ENCODE measurements at places on chromosomes 1 and 21.

- DNase-seq: no peak
Measured at GRCh38 chr1:156897078-156897825, 3.7 kb downstream of the PEAR1 start.

DNA sequence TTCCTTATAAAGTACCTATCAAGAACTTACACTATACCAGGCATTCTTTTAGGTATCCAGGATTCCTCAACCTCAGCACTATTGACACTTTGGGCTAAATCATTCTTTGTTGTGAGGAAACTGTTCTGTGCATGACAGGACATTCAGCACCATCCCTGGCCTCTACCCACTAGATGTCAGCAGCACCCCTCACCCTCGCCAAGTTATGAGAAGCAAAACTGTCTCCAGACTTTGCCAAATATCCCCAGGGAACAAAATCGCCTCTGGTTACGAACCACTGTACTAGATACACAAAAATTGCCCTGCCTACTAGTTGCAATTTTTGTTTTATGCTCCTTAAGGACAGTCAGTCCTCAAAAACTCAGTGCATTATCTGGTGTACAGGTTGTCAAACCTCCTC lies 35.7 kb downstream of the PALMD start:
- no peak for DNase-seq

DNA sequence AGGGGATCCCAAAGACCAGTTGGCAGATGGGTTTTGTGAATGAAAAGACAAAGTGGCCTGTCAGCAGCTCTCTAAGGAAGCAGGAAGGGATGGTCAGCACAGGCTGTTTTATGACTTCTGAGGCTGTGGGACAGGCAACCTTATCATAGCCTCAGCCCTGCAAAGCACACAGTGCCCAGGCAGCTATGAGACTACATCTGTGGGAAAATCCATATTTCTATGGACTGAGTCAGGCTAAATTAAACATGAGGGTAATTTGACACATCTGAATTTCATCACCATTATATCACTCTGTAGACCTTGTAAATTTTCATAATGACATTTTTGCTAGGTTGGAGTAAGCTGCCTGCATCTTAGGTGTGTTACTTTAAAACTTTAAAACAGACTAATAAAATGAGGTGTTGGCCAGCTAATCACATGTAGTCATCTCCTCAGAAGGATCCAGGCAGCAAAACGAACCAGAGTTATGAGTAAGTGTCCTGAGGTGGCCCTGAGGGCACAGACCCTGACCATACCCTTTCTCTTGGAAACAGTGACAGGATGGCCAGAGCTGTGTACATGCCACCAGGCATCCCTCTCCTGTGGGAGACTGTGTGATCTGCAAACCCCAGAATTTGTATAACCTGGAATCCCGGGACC lies 14.6 kb downstream of the NGF start:
- no peak for DNase-seq

- no peak for DNase-seq
Measured at GRCh38 chr1:178953538-178954324, 72.0 kb upstream of the FAM20B start.

- DNase-seq: no peak
Measured at GRCh38 chr21:16075649-16076282, 346.0 kb downstream of the USP25 start.

- DNase-seq: no peak
Measured at GRCh38 chr1:204591473-204592090, 75.4 kb downstream of the MDM4 start.

DNA sequence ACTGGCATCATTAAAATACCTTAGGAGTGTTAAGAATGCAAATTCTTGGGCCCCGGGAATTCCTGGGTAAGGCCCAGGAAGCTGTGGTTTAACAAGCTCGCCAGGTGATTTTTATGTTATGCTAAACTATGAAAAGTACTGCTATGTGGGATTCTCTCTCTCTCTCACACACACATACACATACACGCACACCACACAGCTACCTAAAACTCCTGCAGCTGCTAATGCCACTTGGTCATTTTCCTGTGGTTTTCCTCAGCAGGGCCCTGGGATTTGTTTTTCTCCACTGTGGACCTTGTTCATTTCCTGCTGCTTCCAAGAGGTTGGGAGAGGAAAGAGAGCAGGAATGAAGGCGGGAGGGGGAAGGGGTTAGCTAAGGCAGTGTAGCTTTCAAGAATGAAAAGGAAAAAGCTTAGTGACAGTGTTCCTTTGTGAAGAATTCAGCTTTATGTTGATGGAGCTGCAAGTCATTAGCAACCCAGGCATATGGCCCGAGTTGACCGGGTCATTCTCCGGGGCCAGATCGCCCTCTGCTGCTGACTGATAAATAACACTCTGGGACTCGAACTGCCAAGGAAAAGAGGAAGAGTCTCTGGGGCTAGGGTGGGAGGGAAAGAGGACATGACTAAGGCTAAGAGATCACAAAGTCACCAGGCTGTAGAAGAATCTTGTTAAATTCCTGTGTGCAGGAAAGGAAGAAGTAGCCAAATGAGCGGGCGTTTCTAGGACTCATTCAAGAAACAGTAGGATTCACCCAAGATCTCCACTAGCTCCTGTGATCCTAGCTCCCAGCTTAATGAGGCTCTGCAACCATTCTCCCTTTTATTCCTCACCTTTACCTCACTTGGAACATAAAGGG lies 30.5 kb upstream of the LRIG2 start:
- DNase-seq: no peak

GRCh38 chr1:154479764-154480421 lies 22.1 kb upstream of the TDRD10 start:
- DNase-seq: no peak

DNA sequence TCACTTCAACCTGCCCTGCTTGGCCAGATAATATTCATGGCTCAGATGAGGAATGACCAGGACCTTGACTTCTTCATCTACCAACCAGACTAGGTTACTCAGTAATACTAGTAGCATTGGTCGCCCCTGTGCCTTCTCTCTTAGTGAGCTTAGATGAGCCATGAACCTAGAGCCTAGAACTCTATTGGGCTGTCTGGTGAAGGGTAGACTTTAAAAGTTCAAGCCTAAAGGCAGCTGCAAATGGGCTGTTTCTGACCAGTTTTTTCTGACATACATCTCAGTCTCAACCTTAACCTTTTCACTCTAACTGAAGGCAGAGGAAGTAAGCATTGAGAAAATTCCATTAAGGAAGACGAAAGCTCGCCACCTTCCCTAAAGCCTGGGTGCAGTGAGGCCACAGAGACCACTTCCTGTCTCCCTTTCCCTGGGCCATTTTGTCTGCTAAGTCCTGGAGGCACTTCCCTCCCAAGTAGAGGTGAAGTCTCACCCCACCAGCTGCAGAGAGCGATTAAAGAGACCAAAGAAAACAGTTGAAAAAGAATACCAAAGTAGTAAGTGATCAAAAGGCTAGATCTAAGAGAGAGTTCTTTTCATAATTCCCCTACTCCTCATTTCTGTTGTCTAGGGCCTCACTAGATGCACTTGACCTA lies 53.3 kb downstream of the MTR start:
- no peak for DNase-seq

DNA sequence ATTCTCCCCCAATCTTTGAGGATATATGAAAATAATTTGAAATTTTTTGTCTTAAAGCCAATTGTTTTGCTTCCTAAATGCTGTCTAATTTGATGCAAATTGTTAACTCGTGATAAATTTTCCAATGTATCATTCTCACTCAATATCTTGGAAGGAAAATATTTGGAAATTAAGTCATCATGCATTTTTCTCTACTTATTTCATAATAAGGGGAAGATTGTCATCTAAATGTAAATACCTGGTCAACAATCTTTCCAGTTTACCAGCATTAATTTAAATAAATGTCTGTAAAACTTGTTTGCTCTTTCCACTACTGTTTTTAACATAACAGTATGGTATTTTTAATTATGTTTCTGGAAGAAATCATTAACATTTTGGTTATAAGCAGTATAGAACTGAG lies 78.3 kb upstream of the KCTD3 start:
- no peak for DNase-seq

- no peak for DNase-seq
Measured at GRCh38 chr1:62401034-62401760, 35.7 kb upstream of the USP1 start.

GRCh38 chr1:18643154-18644012 lies 12.7 kb downstream of the PAX7 start:
- DNase-seq: no peak

GRCh38 chr1:214842856-214843255 lies 239.7 kb upstream of the KCNK2 start:
- DNase-seq: no peak

DNA sequence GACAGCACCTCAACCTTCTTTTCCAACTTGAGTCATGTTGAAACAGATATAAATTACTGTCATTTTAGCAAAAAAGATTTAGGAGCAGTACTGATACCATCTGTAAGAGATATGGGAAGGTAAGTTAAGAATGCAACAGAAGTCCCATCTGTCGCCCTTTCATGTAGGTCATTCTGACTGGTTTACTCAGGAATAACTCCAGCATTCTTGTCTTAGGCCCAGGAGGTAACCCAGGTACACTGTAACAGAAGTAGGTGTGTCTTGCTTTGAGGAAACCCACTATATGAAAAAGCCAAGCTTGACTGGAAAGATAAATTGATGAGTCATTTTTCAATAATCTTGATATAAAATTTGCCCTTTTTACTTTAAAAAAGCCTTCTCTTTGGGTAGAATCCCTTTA lies 35.4 kb downstream of the PGM1 start:
- no peak for DNase-seq

DNA sequence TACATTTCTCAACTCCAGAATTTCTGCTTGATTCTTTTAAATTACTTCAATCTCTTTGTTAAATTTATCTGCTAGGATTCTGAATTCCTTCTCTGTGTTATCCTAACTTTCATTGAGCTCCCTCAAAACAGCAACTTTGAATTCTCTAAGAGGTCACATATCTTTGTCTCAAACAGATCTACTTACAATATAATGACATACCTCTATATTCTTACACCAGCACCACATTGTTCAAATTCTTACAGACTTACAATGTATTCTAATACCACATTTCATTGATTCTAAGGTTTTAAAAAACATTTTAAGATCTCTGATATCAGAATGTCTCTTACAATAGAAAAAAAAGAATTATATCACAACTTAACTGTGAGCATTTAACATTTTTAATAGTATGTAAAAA lies 77.4 kb downstream of the DIRAS3 start:
- no peak for DNase-seq

- no peak for DNase-seq
Measured at GRCh38 chr1:113517983-113518382, 127.7 kb downstream of the MAGI3 start.

GRCh38 chr1:235703506-235703905 lies 53.9 kb upstream of the GNG4 start:
- DNase-seq: no peak

DNA sequence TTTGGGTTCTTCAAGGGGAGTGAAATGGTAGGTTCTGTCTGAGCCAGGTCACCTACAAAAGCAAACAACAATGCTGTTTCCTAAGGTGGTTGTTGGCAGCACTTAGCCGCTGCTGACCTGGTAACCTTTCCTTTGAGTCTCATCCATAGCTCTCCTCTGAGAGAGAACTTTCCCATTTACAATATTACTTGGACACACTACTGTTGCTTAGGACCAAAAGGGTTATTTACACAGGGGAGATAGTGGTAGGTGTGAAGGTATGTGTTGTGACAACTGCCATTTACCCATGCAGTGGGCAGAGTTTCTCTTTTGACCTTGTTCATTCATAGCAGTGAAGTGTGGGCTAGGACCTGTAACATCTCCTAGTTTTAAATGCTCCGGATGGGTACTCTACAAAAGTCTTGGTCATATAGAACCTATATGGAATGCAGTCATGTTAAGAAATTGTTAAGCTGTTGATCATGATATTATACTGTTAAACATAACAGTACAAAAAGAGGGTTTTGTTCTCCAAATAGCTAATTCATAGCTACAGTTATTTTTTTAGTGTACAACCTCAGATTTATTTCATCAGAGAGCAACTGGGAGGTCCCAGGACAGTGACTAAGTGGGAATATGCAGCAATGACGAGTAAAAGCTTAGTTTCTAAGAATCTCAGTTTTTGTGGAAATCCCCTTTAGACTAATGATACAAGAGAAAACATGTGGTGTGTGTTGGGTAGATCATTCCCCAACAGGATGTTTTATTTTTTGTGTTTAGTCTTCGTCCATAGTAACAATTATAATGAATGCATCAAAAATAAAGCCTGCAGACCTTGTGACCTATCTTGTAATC lies 219.7 kb downstream of the NFIA start:
- DNase-seq: no peak

GRCh38 chr1:96583903-96584302 lies 137.7 kb upstream of the PTBP2 start:
- DNase-seq: no peak
